Coronary artery (tissue), 2 donors: ENCODE measurements at places on chromosomes 4 and X.

DNA sequence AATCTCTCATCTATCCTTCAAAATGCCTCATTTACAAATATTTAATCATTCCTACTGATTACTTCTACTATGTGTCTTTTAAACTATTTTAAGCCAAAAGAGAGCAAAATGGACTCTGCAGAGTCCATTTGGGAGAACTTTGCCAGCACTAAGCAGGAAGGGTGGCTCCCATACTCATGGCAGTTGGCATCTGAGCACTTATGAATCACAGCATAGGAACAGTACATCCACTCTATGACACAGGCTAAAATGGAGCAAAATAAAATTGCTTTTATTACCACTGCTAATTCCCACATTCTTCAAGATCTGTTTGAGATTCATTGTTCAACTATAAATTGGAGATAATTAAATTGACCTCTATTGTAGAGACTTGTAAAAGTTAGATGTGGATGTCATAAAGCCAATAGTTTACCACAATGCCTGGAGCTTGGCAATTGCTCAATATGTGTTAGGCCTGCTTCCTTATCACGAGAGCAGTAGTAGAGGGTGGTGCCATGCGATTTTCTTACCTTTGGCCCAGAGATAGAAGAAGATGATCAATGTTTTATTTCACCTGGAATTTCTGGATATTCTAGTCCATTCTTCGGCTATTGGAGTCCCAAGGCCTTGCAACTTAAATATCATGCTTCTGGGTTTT lies 19.1 kb downstream of the HPGD start:
- DNase-seq, result no peak

- no peak for DNase-seq
These were observed 168.8 kb upstream of the PDE5A start for GRCh38 chr4:119797238-119797894.

GRCh38 chr4:118772081-118772766 lies 63.7 kb downstream of the SEC24D start:
- no peak for DNase-seq

DNA sequence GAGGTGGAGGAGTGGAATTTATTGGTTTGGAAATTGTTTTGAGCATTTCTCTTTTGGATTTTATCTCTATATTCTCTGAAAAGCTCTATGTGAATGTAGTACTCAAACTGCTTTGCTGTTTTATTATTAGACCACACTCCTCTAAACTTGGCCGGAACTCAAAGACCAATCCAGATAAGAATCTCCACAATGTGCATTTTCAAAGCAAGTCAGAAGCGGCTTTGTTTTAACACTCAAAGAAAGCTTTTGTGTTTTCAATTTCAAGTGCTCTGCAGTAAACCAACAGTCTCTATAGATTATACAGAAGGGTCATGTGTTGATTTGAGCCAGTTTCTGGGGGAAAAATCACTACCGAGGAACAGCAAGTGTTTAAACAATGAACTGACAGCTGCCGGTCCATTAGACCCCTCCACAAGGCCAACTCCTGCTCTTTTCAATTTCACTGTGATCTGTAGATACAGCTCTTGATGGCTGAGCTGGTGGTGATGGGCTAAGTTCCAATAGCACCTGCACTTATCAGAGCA lies 79.4 kb downstream of the FTHL17 start:
- no peak for DNase-seq

GRCh38 chrX:40385682-40386081 lies 195.1 kb upstream of the ATP6AP2 start:
- no peak for DNase-seq
